ENCODE measurements at places on chromosomes 4 and X.

- no peak overlapping the region for H3K4me3 ChIP-seq
- no peaks in the 10 kb centered on the region for H3K27me3 ChIP-seq
- H3K36me3 ChIP-seq, result no peaks in the 10 kb centered on the region
- DNase-seq, result no peak
- no peaks in the 10 kb centered on the region for H3K4me1 ChIP-seq
Measured at GRCh38 chr4:91935217-91935616, 368.5 kb upstream of the GRID2 start.

GRCh38 chr4:46329118-46329976, 60.6 kb downstream of the GABRA2 start:
- no peak overlapping the region for H3K27ac ChIP-seq
- no peaks in the 10 kb centered on the region for H3K4me1 ChIP-seq

DNA sequence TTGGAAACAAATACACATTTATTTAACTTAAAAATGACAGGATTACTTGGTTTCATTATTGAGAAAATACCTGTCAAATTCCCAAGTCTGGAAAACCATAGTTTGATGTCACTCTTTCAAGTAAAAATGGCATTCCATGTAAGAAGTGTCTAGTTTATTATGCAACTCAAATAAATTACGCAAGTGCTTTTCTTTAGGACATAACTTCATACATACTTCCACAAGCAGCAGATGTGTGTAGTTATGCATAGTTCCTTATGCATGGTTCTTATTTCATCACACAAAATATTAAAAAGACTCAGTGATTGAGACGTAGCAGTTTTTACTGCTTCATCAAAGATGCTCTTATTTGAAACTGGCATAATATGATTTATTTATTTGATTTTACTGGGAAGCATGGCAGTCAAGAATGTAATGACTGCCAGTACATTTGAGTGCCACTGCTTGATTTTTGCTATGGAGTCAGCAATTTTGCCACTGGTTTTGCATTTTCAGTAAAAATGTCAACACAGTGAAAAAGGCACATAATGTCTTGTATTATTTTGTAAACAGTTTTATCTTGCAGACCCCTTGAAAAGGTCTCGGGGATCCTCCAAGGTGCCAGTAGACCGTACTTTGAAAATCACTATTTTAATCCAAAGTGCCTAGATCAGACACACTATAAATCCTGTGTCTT, 62.1 kb downstream of the CLCN3 start:
- no peaks in the 10 kb centered on the region for H3K27me3 ChIP-seq
- no peaks in the 10 kb centered on the region for H3K36me3 ChIP-seq
- H3K4me1 ChIP-seq, result no peaks in the 10 kb centered on the region
- no peak for DNase-seq
- no peak overlapping the region for H3K27ac ChIP-seq

- no peaks in the 10 kb centered on the region for H3K27me3 ChIP-seq
- DNase-seq, result no peak
- no peaks in the 10 kb centered on the region for H3K4me1 ChIP-seq
- H3K4me3 ChIP-seq, result no peak overlapping the region
Measured at GRCh38 chr4:22531311-22532019, 15.6 kb upstream of the ADGRA3 start.

GRCh38 chrX:150768580-150769190, 75.5 kb downstream of the MTMR1 start:
- no peaks in the 10 kb centered on the region for H3K27me3 ChIP-seq
- no peaks in the 10 kb centered on the region for H3K4me1 ChIP-seq
- H3K27ac ChIP-seq, result no peak overlapping the region

DNA sequence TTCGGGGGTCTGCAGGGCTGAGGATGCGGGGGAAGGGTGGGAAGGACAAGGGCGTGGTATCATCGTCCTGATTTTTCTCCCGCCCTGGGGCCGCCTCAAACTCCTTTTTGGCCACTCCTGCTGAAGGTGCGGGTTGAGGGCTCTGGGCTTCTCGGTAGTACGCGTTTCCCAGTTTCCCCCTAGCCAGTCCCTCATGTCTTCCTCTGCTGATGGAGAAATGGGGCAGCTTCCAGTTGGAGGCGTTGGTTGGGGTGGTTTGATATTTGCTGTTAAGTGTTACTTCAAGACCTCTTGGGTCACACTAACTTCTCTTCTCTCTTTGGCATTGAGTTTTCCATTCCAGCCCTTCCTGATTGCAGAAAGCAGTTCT, 482 bp downstream of the GSTCD start:
- H3K36me3 ChIP-seq, result no peaks in the 10 kb centered on the region
- no peaks in the 10 kb centered on the region for H3K27me3 ChIP-seq
- peak overlapping the region; percentile 97 for H3K4me3 ChIP-seq
- DNase-seq, result peak; percentile 42
- H3K27ac ChIP-seq, result peak overlapping the region; percentile 89

DNA sequence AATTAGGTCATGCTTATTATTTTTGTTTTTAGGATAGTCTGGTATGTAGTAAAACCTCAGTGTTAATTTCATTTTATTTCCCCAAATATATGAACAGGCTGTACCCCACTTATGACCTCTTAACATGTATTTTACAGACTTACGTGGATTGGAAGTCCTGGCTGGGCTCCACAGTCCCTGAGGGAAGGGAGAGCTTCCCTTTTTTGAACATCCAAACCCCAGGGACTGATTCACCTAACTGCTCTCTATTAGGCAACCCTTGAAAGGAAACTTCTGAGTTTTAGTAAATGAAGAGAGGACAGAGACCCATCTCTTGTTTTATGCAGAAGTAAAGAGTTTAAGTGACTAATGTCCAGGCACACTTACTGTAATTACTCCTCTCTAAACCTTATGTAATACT, 233.1 kb upstream of the SPRY1 start:
- no peaks in the 10 kb centered on the region for H3K27me3 ChIP-seq
- no peaks in the 10 kb centered on the region for H3K4me1 ChIP-seq
- H3K4me3 ChIP-seq, result no peak overlapping the region
- H3K27ac ChIP-seq, result no peak overlapping the region
- DNase-seq, result no peak
- H3K36me3 ChIP-seq, result no peaks in the 10 kb centered on the region

- H3K4me1 ChIP-seq, result no peaks in the 10 kb centered on the region
- no peaks in the 10 kb centered on the region for H3K36me3 ChIP-seq
- no peaks in the 10 kb centered on the region for H3K27me3 ChIP-seq
- no peak for DNase-seq
- no peak overlapping the region for H3K4me3 ChIP-seq
- H3K27ac ChIP-seq, result no peak overlapping the region
Measured at GRCh38 chrX:26511589-26512363, 295.8 kb downstream of the MAGEB5 start.

- no peaks in the 10 kb centered on the region for H3K36me3 ChIP-seq
- H3K4me1 ChIP-seq, result no peaks in the 10 kb centered on the region
- no peak for DNase-seq
- no peak overlapping the region for H3K27ac ChIP-seq
- H3K27me3 ChIP-seq, result no peaks in the 10 kb centered on the region
- no peak overlapping the region for H3K4me3 ChIP-seq
Measured at GRCh38 chr4:185379326-185380295, 16.1 kb downstream of the LRP2BP start.

GRCh38 chr4:11748164-11748872, 319.6 kb upstream of the HS3ST1 start:
- DNase-seq, result no peak
- H3K27me3 ChIP-seq, result no peaks in the 10 kb centered on the region
- no peak overlapping the region for H3K27ac ChIP-seq

GRCh38 chrX:45513042-45513441, 312.4 kb upstream of the DIPK2B start:
- no peak for DNase-seq
- H3K27me3 ChIP-seq, result no peaks in the 10 kb centered on the region
- H3K4me1 ChIP-seq, result no peaks in the 10 kb centered on the region
- no peak overlapping the region for H3K4me3 ChIP-seq
- no peaks in the 10 kb centered on the region for H3K36me3 ChIP-seq
- no peak overlapping the region for H3K27ac ChIP-seq

GRCh38 chrX:153587342-153587741, 11.6 kb downstream of the CCNQ start:
- no peak overlapping the region for H3K27ac ChIP-seq
- no peaks in the 10 kb centered on the region for H3K27me3 ChIP-seq
- no peaks in the 10 kb centered on the region for H3K36me3 ChIP-seq
- no peaks in the 10 kb centered on the region for H3K4me1 ChIP-seq
- no peak for DNase-seq

DNA sequence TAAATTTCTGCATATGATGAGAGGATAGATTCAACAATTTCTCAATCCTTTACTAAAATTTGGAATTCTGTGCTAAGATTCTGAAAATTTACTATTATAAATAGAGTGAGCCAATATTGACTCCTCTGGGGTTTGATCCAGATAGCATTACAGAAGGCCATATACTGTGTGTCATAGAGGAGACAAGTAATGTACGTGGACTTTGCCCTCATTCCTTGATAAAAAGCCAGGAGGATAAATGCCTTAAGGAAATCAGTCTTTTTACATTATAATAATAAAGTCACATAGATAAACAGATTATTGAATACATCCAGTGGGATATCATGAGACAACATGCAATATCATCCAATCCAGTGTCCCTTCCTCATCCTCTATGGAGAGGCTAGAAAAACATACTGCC, 188.0 kb upstream of the HDX start:
- no peak overlapping the region for H3K27ac ChIP-seq
- no peaks in the 10 kb centered on the region for H3K4me1 ChIP-seq
- no peaks in the 10 kb centered on the region for H3K27me3 ChIP-seq
- H3K4me3 ChIP-seq, result no peak overlapping the region
